ENCODE measurements at places on chromosomes 3 and 15. TPM values are rescaled to one million over a fixed set of nuclear protein-coding genes. Genes with fewer than 3 reads are reported as not detected.

The PLA2G4E gene
- total RNA-seq = not detected

The AADACL2 gene
- total RNA-seq = not detected

The KBTBD13 gene
- total RNA-seq = not detected

The WWTR1 gene
- total RNA-seq = 130 TPM

The PLS1 gene
- total RNA-seq = 36.6 TPM

The KCNAB1 gene
- total RNA-seq = not detected

The ANXA2 gene
- 3,725 TPM for total RNA-seq

Measured in Caki2 (cell line).